Stimulated activated naive CD8-positive, alpha-beta T cell treated with anti-CD3 and anti-CD28 coated beads, Interleukin-15, amount 100 ng/mL, for 72 hours (primary cell): ENCODE measurements at places on chromosomes 11 and 22.

- peak; percentile 52 for DNase-seq
These were observed 6.6 kb upstream of the PTS start for GRCh38 chr11:112219476-112220232.

DNA sequence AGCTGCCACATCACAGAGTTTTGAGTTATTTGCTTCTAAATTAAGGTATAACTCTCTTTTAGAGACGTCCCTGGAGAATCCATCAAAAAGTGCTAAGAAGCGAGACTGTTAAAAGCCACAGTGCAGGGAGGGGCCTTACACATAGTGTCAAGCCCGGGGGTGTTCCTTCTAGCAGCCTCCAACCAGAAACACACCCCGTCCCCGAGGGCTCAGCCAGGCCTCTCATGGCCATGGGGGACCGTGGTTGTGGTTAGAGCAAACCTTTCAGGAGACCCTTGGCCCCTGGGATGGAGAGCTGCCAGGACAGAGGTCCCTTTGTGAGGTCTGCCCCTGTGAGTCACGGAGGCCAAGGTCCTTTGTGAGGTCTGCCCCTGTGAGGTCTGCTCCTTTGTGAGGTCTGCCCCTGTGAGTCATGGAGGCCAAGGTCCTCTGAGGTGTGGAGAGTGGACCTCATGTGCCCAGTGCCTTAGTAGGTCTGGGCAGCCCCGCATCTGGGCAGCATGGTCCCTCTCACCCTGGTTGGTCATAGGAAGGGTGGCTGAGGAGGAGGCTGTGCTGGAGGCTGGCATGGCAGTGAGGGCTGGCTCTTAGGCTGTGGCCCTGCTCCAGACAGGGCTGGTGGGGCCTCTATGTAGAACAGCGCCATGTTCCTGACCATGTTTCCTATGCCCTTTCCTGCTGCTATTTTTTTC lies 5.4 kb downstream of the GNAZ start:
- no peak for DNase-seq

GRCh38 chr22:25407226-25407858 lies 157.1 kb upstream of the GRK3 start:
- no peak for DNase-seq

- peak; percentile 20 for DNase-seq
These were observed 25.5 kb downstream of the SCGB1A1 start for GRCh38 chr11:62444236-62444833.

- peak; percentile 69 for DNase-seq
These were observed 13.2 kb downstream of the MYH9 start for GRCh38 chr22:36374603-36375024.

DNA sequence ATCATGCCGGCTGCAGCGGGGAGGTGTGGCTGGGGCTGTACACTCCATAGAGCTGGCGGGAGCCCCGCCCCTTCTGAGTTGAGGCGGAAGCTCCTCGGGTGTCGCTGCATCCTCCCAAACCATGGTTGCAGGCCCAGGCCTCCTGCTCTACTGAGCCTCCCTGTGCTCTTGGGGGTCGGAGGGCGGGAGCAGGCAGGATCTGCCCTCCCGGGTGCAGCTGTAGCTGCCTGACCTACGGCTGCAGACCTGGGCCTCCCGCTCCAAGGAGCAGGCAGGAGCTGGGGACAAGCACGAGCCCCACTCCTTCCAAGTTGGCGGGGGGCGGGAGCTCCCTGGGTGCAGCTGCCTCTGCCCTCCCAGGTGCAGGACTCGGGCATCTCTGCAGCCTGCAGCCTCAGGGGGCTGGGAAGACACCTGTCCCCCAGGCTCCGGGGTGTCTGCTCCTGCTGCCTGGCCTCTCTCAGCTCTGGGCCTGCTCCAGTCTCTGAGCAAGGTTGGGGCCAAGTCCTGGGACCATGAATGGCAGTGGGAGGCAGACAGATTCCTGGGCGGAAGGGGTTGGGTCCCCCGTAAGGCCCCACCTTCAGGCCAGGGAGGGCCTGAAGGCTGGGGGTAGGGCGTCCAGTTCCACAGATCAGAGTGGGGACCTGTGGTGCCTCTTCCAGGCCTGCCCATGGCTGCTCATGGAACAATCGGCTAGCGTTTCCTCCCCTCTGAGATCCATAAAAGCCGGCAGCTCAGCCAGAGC lies 46.4 kb upstream of the SC5D start:
- DNase-seq, result no peak

DNA sequence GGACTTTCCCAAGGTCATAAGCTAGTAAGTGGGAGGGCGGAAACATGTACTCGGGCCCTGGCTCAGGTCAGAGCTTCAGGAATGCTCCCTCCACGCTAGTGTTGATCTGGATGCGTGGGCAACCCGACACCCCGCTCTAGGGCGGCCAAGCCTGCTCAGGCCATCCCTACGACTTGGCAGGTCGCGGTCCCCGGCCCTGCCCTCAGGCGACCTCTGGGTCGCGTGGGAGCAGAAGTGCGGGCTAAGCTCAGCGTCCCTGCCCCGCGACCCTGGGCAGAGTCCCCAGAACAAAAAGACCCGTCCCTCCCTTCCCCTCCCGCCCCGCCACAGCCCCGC lies 781 bp upstream of the TEF start:
- no peak for DNase-seq

DNA sequence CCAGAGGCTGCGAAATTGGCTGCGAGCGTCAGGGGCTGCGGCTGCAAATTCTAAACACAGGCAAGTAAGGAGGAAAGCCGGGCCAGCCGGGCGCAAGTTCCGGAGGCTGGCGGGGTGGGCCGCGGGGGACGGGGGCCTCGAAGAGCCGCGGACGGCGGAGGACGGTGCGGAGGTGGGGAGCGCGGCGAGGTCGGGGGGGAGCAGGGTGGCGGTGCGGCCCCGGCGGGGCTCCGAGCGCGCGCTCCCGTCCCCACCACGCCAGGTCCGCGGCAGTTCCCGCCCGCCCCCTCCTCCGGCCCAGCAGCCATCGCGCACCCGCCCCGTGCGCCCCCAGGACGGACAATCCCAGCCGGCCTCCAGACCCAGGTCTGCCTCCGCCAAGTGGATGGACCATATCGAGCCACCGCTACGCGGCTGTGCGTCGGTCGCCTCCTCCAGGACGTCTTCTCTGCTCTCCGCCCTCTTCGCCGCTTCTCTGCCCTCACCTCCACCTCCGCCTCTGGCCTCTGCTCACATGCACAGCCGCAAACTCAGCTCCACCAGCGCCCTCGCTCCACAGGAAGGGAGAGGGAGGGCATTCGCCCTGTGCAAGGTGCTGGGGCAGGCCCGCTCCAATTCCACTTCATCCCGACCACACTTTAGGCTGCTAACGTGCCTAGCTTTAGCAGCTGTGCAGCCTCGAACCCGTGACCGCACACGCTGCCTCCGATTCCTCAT lies 7.2 kb downstream of the ELFN2 start:
- DNase-seq, result peak; percentile 41

- peak; percentile 64 for DNase-seq
These were observed 10.2 kb upstream of the PDE2A start for GRCh38 chr11:72684236-72684912.

- DNase-seq, result no peak
These were observed 18.9 kb downstream of the AP1B1 start for GRCh38 chr22:29369460-29369859.

DNA sequence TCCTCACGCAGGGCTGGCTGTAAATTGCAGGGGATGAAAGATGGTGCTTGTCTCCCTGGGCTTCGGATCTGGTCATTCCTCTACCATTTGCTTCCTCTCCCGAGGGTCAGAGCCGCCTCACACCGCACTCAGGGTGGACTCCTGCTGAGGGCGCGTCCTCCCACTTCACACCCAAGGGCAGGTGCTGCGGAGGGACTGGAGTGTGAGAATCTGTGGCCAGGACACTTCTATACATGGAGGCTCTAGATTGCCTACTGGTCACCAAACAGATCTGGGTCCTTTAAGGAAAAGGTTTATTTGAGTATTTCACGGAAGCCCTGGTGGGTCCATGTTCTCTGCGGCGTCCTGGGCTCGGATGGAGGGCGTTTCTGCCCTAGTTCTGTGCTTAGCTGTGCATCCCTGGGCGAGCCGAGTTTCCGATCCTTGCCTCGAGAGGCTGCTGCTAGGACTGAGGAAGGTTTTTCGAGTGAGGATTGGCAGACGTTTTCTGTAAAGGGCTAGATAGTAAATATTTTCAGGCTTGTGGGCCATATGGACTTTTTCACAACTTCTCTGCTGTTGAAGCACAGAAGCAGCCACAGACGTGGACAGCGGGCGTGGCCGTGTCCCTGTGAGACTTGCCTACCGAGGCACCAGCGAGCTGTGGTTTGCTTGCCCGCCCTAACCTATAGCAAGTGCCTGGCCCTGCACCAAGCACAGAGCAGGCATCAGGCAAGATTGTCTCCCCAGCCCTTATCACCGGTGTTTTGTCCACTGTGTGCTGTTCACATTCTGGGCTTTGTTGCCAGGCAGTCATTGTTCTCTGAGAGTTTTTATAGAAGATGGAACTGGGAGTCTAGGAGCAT lies 279.0 kb downstream of the TBC1D22A start:
- DNase-seq, result no peak

- DNase-seq, result no peak
These were observed 82.5 kb upstream of the SORL1-AS1 start for GRCh38 chr11:121535129-121535796.

DNA sequence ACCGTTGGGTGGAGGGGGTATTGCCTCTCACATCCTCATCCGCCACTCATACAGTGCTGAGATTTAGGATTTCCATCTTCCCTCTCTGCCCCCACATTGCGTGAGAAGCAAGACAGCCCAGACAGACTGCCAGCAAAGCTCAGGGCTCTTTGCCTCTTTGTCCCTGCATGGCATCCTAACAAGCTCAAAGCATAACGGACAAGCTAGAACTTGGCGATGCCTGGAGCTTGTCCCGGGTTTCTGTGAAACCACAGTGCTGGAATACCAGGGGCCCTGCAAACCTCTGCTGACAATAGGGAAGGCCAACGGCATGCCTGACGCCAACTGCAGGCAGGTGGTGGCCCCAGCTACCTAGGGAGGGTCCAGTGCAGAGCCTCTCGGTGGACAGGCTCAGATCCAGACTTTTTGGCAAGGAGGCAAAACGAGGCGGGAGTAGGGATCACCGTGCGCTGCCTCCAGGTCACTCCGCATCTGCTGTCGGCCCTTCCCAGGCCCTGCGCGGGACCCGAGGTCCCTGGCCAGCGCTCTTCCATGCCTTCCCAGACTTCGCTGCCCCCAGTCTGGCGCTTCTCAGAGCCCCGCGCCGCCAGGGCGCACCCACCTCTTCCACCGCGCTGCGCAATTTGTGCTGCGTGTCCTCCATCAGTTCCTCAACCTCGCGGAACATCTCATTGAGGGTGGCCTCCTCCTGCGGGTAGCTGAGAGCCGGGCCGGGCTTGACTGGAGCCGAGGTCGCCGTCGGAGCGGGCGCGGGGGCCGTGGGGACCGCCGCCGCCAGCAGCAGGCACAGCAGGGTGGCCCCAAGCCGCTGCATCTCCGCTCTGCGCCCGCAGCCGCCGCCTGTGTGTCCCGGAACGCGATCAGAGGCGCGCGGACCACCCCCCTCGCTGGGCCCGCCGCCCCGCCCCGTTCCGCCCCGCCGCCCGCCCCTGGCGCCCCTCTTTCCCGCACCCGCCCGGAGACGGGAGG lies at the start of gene DKK3:
TSS of gene DKK3 (minus strand) at position 858 of the 969 bp plus-strand sequence. CDS start at position 814, 44 bp downstream.
- DNase-seq, result no peak

GRCh38 chr11:75538150-75538942 lies 12.6 kb upstream of the GDPD5 start:
- DNase-seq, result no peak

DNA sequence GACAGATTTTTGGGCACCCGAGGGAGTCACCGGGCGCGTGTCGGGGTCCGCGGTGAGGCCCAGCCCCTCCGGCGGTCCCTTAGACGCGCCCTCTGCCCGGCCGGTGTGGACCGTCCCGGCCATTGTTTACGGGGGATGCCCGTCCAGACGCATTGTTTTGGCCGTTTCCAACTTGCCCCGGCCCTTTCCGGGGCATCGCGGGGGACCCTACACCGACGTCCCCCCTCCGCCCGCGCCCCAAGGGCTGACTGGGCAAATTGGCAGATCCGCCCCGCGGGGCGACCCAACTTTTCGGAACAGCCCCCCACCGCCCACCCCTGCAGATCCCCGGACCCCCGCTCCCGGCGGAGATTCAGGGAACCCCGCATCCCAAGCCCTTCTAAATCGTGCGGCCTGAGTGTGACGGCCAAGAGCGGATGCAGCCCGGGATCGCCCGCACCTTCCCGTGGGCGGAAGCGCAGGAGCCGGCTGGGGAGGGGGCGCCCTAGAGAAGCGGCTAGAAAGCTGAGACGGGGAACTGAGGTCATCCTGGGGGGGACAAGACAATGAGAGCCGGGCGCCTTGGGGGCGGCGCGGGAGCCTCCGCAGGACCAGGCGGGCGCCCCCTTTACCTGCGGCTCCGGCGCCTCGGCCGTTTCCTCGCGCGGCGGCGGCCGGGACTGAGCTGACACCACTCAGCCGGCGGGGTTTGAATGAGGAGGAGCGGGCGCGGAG lies 17.1 kb upstream of the CCT8L2 start:
- no peak for DNase-seq

DNA sequence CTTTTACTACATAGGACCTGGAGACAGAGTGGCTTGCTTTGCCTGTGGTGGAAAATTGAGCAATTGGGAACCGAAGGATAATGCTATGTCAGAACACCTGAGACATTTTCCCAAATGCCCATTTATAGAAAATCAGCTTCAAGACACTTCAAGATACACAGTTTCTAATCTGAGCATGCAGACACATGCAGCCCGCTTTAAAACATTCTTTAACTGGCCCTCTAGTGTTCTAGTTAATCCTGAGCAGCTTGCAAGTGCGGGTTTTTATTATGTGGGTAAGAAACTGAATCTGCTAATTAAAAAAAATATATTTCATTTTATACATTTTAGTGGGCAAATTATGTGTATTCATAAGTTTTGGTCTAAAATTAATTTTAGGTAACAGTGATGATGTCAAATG lies 7.8 kb downstream of the BIRC3 start:
- no peak for DNase-seq

- DNase-seq, result no peak
These were observed 56.5 kb upstream of the ARHGAP32 start for GRCh38 chr11:129248618-129249017.
